Testis (tissue), 5 donors: ENCODE measurements at places on chromosomes 7 and 10. TPM values are rescaled to one million over a fixed set of nuclear protein-coding genes. Genes with fewer than 3 reads are reported as not detected.

DNA sequence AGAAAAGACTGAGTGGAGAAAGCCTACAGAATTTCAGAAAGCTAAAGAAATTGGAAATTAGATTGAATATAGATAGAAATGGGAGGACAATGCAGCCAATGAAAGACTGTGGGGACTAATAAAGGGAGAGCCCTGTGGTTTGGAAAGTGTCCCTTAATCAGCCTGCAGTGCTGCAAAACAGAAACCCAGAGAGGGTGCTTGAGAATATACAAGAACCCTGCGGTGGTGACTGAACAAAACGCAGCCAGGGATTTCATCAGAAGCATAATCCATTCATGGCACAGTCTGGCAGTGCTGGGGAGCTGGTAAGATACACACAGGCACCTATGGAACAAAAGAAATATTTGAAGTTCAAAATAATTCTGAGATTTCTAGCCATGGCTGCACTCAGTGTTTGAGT is 19.1 kb downstream of the CEP41 start:
- H3K27ac ChIP-seq: no peak overlapping the region
- H3K4me3 ChIP-seq: no peak overlapping the region
- no peaks in the 10 kb centered on the region for H3K36me3 ChIP-seq
- peaks cover 15% of the 10 kb centered on the region for H3K4me1 ChIP-seq

- H3K4me1 ChIP-seq: no peaks in the 10 kb centered on the region
- no peaks in the 10 kb centered on the region for H3K27me3 ChIP-seq
- H3K36me3 ChIP-seq: no peaks in the 10 kb centered on the region
- no peak for DNase-seq
- no peak overlapping the region for H3K4me3 ChIP-seq
These were observed 92.2 kb upstream of the LRRC4 start for GRCh38 chr7:128123291-128124037.

GRCh38 chr10:69861251-69862240 is 59.8 kb downstream of the COL13A1 start:
- no peaks in the 10 kb centered on the region for H3K36me3 ChIP-seq
- no peak for DNase-seq
- H3K4me1 ChIP-seq: peaks cover 12% of the 10 kb centered on the region
- no peak overlapping the region for H3K4me3 ChIP-seq

DNA sequence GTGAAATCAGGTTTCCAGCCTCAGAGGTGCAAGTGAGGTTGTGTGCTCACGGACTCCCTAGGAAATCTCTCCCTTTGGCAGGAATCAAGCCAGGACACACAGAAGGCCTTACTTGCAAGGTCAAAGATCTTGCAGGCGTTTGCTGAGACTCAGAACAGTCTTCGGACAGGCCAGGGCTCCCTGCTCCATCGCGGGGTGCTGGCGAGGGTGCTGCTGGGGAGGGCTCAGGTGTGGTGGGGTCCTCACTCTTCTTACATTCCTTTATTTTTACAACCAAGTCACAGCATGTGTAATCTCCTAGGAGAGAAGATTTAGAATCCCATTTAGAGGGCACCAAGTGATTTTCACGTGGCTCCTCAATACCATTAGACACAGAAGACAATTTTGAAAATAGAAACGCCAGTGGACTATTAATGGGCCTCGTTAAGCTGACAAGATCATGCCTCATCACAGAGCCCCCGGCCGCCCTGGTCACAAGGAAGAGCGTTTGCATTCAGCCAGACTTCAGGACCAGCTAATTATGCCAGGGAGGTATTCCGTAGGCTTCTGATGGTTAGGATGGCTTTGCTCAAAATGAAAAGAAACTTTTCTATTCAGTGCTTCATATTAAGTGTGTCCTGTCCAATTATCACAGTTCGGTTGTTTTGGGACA is 73.1 kb upstream of the ADAM12 start:
- no peaks in the 10 kb centered on the region for H3K4me1 ChIP-seq
- no peak for DNase-seq
- no peak overlapping the region for H3K4me3 ChIP-seq
- no peaks in the 10 kb centered on the region for H3K27me3 ChIP-seq

GRCh38 chr10:80407812-80408241 is 524 bp upstream of the PRXL2A start:
- no peaks in the 10 kb centered on the region for H3K36me3 ChIP-seq
- H3K4me1 ChIP-seq: peaks cover 36% of the 10 kb centered on the region
- H3K27ac ChIP-seq: peak overlapping the region; percentile 97
- H3K4me3 ChIP-seq: peak overlapping the region; percentile 74
- no peak for DNase-seq

DNA sequence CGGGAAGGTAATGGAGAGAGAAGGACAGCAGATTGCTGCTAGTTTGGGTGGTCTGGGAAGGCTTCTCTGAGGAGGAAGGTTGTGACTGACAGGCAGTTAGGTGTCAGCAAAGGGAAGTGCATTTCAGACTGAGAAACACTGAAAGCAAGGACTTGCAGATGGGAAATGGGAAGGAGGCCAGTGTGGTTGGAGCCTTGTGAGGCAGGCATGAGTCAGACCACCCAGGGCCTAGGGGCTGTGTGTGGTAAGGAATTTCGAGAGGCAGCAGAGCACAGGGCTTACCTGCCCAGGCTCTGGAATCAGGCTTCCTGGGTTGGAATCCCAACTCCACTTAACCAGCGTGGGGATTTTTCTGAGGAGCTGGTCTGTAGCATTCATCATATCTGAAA is 53.5 kb downstream of the NRF1 start:
- peaks cover 5% of the 10 kb centered on the region for H3K4me1 ChIP-seq
- H3K4me3 ChIP-seq: no peak overlapping the region
- DNase-seq: no peak
- H3K27ac ChIP-seq: no peak overlapping the region

GRCh38 chr7:55537458-55537990 is 34.8 kb downstream of the VOPP1 start:
- no peaks in the 10 kb centered on the region for H3K27me3 ChIP-seq
- no peak for DNase-seq
- H3K27ac ChIP-seq: no peak overlapping the region
- H3K36me3 ChIP-seq: no peaks in the 10 kb centered on the region
- H3K4me3 ChIP-seq: no peak overlapping the region

- DNase-seq: no peak
- H3K27me3 ChIP-seq: no peaks in the 10 kb centered on the region
- no peaks in the 10 kb centered on the region for H3K4me1 ChIP-seq
- no peak overlapping the region for H3K27ac ChIP-seq
- H3K4me3 ChIP-seq: no peak overlapping the region
These were observed 95.5 kb upstream of the PRSS58 start for GRCh38 chr7:142353147-142354060.

GRCh38 chr10:113390896-113391295 is 162.0 kb upstream of the HABP2 start:
- no peaks in the 10 kb centered on the region for H3K27me3 ChIP-seq
- H3K4me1 ChIP-seq: no peaks in the 10 kb centered on the region
- H3K4me3 ChIP-seq: no peak overlapping the region
- H3K36me3 ChIP-seq: no peaks in the 10 kb centered on the region

DNA sequence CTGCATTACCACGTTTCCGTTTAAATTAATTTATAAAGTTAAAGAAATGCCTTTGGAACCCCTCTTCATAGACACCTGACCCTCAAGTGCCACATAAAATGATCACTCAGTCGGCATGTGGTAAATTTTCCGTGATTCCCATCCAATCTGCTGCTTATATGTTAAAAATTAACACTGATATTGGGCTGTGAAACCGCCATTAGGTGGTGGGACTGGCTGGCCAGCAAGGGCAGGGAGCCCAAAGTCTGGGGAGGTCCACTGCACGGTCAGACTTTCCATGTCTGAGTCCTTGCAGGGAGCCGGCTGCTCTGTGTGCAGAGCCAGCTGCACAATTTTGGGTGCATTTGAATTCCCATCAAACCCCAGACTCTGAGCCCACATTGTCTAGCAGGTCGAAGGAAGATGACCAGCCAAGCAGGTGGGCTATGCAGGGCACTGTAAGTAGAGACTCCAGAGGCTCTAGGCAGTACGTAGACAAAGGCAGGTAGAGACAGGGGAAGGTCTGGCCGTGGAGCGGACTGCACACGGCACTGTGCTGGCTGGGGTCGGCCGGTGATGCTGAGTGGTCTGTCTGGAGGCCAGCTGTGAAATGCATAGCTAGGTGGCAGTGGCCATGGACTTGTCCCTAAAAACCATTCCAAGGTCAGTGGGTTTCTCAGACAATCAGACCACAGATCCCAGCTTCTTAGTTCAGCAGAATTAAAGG is 122.9 kb downstream of the SH3PXD2A start:
- no peaks in the 10 kb centered on the region for H3K36me3 ChIP-seq
- H3K4me1 ChIP-seq: no peaks in the 10 kb centered on the region
- H3K27ac ChIP-seq: no peak overlapping the region
- H3K4me3 ChIP-seq: no peak overlapping the region
- no peak for DNase-seq

DNA sequence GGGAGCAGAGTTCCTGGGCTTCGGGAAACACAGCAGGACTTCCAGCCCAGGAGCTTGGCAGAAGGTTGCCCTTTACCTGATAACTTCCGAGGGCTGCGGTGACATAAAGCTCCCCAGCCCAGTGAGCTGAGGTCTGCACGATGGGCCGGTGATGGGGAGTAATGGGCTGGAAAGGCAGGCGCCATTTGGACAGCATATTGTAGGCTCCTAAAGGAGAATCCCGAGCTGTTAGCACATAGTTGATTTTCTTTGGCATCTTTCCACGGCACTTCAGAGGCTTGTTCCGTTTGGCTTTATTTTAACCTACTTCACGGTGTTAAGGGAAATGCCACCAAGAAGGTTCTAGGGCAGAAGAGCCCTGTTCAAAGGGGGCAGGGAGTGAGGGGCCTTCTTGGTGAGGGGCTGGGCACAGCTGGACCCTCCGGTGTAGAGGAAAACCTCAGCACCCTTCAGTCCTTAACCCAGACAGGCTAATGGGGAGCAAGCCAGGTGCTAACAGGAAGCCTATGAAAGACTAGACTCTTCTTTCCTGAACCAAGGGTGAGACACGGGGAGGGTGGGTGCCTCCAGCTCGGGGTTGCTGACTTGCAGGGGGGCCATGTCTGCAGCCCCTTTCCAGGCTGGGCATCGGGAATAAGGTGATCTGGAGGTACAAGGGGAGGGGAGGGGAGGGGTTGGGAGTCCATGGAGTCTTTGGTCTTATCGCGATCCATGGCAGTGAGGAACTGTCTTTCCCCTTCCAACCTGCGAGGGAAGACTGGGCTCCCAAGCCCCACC is 347.7 kb downstream of the GLRX3 start:
- H3K4me3 ChIP-seq: no peak overlapping the region
- no peaks in the 10 kb centered on the region for H3K36me3 ChIP-seq
- no peak overlapping the region for H3K27ac ChIP-seq
- no peaks in the 10 kb centered on the region for H3K27me3 ChIP-seq
- DNase-seq: no peak

- DNase-seq: no peak
- H3K36me3 ChIP-seq: no peaks in the 10 kb centered on the region
- H3K27me3 ChIP-seq: no peaks in the 10 kb centered on the region
These were observed 32.2 kb upstream of the PNLIPRP3 start for GRCh38 chr10:116395223-116395985.

GRCh38 chr7:30411897-30412296 is 66.7 kb downstream of the NOD1 start:
- no peak overlapping the region for H3K4me3 ChIP-seq
- H3K27ac ChIP-seq: no peak overlapping the region
- no peak for DNase-seq
- H3K4me1 ChIP-seq: no peaks in the 10 kb centered on the region
- no peaks in the 10 kb centered on the region for H3K36me3 ChIP-seq
- H3K27me3 ChIP-seq: no peaks in the 10 kb centered on the region

GRCh38 chr7:92674379-92674778 is 84.2 kb upstream of the FAM133B start:
- H3K4me1 ChIP-seq: no peaks in the 10 kb centered on the region
- no peak overlapping the region for H3K27ac ChIP-seq
- no peaks in the 10 kb centered on the region for H3K27me3 ChIP-seq
- no peaks in the 10 kb centered on the region for H3K36me3 ChIP-seq
- DNase-seq: no peak
- H3K4me3 ChIP-seq: no peak overlapping the region

DNA sequence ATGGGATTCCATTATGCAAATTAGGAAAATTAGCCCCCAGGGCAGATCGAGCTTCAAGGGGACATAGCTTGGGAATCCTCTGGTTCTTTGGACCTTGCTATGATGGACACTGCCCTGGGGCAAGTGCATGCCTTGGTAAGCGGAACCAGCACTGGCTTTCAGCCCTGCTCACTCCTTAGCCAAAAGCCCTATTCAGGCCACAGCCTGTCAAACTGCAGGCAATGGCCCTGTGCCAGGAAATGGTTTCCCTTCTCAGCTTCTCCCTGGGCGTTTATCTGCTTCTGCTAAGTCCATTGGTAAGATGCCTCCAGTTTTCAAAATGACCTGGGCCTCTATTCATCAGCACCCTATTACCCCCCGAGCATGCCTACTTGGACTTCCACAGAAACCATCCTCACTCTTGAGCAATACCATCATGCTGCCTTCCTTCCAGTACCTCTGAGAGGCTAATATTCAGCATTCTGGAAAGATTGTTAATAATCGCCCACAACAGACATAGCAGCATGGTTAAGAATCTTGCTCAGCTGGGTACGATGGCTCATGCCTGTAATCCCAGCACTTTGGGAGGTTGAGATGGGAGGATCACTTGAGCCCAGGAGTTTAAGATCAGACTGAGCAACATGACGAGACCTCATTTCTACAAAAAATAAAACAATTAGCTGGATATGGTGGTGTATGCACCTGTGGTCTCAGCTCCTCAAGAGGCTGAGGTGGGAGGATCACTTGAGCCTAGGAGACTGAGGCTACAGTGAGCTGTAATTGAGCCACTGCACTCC is 918.6 kb upstream of the AUTS2 start:
- DNase-seq: no peak
- no peaks in the 10 kb centered on the region for H3K4me1 ChIP-seq
- no peak overlapping the region for H3K4me3 ChIP-seq
- no peaks in the 10 kb centered on the region for H3K27me3 ChIP-seq

DNA sequence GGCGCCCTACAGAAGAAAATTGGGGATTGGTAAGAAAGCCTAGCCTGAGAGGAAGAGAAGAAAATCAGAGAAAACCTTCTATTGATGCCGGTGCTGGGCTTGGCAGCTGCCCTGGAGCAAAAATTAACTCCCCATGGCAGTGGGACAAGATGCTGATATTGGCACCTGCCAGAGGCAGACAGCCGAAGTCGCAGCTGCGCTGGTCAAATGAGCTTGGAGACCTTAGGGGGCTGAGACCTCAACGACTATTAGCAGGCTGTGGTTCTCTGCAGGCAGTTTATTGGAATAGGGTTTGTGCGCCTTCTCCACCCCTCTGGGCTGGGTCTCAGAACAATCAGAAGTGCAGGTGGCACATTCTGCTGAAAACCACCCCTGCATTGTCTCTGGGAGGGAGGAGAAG is 213.7 kb downstream of the GFRA1 start:
- DNase-seq: no peak
- H3K4me1 ChIP-seq: no peaks in the 10 kb centered on the region
- H3K36me3 ChIP-seq: no peaks in the 10 kb centered on the region
- H3K4me3 ChIP-seq: no peak overlapping the region

CTAGE15 gene
- total RNA-seq: 2.7 TPM

C10orf67 gene
- total RNA-seq: 3.0 TPM

ACTA2 gene
- total RNA-seq: 398 TPM

NKX1-2 gene
- total RNA-seq: 0.06 TPM

TMEM72 gene
- total RNA-seq: 1.5 TPM

ITIH5 gene
- 38.1 TPM for total RNA-seq

PLXNA4 gene
- 3.8 TPM for total RNA-seq

BTBD16 gene
- 4.9 TPM for total RNA-seq

FKBP6 gene
- 60.9 TPM for total RNA-seq
